ENCODE measurements at places on chromosomes 3 and 15. TPM values are rescaled to one million over a fixed set of nuclear protein-coding genes. Genes with fewer than 3 reads are reported as not detected.

Gene GOLGA6L22
- total RNA-seq = not detected

Gene BNC1
- 0.07 TPM for total RNA-seq

Gene TRMT10C
- total RNA-seq = 41.4 TPM

Gene TBC1D5
- total RNA-seq = 95.7 TPM

Gene B3GNT5
- 10.5 TPM for total RNA-seq

DNA sequence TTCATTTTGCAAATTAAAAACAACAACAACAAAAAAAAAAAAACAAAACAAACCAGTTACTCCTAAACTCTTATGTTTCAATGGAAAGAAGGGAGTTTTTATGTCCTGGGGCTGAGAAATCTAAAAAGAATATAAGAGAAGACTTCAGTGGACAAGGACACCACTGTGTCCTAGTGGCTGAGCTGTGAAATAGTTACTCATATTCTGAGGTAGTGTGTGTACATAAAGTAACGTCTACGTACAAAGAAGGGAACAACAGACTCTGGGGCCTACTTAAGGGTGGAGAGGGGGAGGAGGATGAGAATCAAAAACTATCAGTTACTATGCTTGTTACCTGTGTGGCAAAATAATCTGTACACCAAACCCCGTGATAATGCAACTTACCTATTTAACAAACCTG is 6.0 kb upstream of the TP53BP1 start:
- no peak overlapping the region for H3K4me3 ChIP-seq
- no peaks in the 10 kb centered on the region for H3K4me1 ChIP-seq
- no peaks in the 10 kb centered on the region for H3K27me3 ChIP-seq
- H3K36me3 ChIP-seq = no peaks in the 10 kb centered on the region
- H3K27ac ChIP-seq = no peak overlapping the region

- H3K27ac ChIP-seq = no peak overlapping the region
- H3K4me3 ChIP-seq = no peak overlapping the region
- H3K27me3 ChIP-seq = no peaks in the 10 kb centered on the region
- H3K4me1 ChIP-seq = peaks cover 4% of the 10 kb centered on the region
- no peaks in the 10 kb centered on the region for H3K36me3 ChIP-seq
- DNase-seq = no peak
Measured at GRCh38 chr3:149386299-149386606, 8.8 kb upstream of the TM4SF1 start.

GRCh38 chr3:125203731-125204130 is 8.8 kb downstream of the SLC12A8 start:
- no peak for DNase-seq
- no peak overlapping the region for H3K4me3 ChIP-seq
- no peaks in the 10 kb centered on the region for H3K27me3 ChIP-seq
- no peak overlapping the region for H3K27ac ChIP-seq
- H3K36me3 ChIP-seq = no peaks in the 10 kb centered on the region
- H3K4me1 ChIP-seq = no peaks in the 10 kb centered on the region

DNA sequence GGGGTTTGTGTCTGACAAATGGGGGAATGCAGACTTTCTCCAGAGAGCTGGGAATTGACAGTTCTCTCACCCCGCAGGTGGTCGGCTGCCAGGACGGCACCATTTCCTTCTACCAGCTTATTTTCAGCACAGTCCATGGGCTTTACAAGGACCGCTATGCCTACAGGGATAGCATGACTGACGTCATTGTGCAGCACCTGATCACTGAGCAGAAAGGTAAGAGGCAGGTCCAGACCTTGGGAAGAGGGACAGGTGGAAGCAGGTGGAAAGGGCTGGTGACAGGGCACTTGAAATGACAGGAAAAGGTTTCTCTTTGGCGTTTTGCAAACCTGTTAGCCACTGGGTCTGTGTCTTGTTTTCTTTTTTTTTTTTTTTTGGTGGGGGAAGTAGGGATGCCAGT is 36.6 kb downstream of the IFT122 start:
- peaks cover 31% of the 10 kb centered on the region for H3K36me3 ChIP-seq
- no peak overlapping the region for H3K27ac ChIP-seq
- no peaks in the 10 kb centered on the region for H3K27me3 ChIP-seq
- no peak overlapping the region for H3K4me3 ChIP-seq
- H3K4me1 ChIP-seq = no peaks in the 10 kb centered on the region

GRCh38 chr3:195007766-195008165 is 263.2 kb downstream of the XXYLT1 start:
- no peaks in the 10 kb centered on the region for H3K27me3 ChIP-seq
- H3K4me3 ChIP-seq = no peak overlapping the region
- H3K4me1 ChIP-seq = no peaks in the 10 kb centered on the region

- no peaks in the 10 kb centered on the region for H3K36me3 ChIP-seq
- no peaks in the 10 kb centered on the region for H3K27me3 ChIP-seq
- DNase-seq = no peak
- H3K4me3 ChIP-seq = no peak overlapping the region
- H3K27ac ChIP-seq = no peak overlapping the region
Measured at GRCh38 chr15:52994290-52994689, 204.2 kb upstream of the ONECUT1 start.

DNA sequence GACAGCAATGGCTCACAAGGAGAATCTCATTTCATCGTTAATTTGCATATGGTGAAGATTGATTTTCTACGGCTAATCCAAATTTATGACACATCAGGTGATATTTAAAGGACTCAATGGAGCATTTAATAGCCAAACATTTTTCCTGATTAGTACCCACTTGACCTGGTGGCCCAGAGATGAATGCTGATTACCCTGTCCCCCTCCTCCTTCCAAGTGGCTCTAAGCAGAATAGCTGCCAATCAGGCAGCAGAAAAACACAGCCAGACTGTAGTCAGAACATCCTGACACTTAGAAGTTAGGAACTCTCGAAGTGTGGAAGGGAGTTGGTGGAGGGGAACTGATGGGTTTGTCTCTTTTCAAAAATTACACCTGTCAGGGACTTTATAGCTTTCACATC is 302.5 kb downstream of the ZNF621 start:
- H3K4me1 ChIP-seq = peaks cover 3% of the 10 kb centered on the region
- no peak overlapping the region for H3K4me3 ChIP-seq
- no peak for DNase-seq
- no peaks in the 10 kb centered on the region for H3K36me3 ChIP-seq

DNA sequence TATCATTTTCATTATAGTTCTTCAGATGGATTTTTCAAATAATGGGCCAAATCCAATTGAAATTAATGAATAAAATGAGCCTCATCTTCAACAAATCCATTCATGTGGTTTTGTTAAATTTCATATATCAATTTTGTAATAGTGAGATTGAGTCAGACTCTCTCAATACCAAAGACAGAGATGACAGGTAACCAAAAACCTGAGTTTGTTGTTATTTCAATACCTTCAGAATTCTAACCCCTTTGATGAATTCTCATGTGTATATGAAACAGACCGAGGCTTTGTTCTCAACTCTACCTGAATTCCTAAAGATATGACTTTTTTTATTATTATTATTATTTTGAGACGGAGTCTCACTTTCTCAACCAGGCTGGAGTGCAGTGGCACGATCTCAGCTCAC is 92.8 kb downstream of the FOXP1 start:
- H3K4me3 ChIP-seq = no peak overlapping the region
- no peaks in the 10 kb centered on the region for H3K36me3 ChIP-seq
- H3K27me3 ChIP-seq = no peaks in the 10 kb centered on the region
- DNase-seq = no peak

DNA sequence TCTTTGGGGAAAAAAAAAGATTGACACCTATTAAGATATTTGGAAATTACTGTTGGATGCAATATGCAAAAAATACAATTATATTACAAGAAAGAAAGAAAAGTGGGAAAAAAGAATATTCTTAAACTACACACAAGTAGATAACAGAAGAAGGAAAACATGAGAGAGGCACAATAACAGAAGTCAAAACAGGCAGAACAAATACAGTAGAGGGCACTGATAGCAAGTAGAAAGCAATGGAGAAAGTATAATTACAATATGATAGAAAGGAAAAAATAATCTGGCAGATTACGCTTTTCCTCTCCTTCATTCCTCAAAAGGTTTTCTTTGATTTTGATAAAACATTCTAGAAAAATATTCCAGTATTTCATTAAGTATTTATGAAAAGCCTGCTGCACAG is 72.1 kb downstream of the ADAM10 start:
- no peak overlapping the region for H3K4me3 ChIP-seq
- no peaks in the 10 kb centered on the region for H3K4me1 ChIP-seq
- DNase-seq = no peak
- H3K27me3 ChIP-seq = no peaks in the 10 kb centered on the region

DNA sequence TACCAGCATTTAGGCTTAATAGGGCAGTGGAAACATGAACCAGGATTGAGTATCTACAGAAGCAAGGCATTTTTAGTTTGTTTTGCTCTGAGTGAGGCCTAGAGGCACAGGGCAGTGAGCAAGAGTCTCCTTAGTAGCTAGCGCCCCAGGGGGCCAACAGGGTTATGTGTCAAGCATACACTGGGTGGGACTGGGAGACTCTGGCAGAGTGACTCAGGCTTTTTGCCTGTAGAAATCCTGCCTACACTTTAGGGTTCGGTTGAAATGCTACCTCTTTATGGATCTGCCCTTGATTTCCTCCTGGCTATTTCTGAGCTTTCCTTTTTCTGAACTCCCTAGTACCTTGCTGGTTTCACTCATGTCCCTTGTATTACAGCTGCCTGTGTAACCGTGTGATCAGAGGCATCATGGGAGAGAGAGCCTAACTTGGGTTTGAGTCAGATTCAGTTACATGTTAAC is 72.2 kb downstream of the TOP2B start:
- H3K27me3 ChIP-seq = no peaks in the 10 kb centered on the region
- peaks cover 51% of the 10 kb centered on the region for H3K36me3 ChIP-seq
- no peak overlapping the region for H3K4me3 ChIP-seq
- H3K27ac ChIP-seq = no peak overlapping the region
- H3K4me1 ChIP-seq = peaks cover 3% of the 10 kb centered on the region

GRCh38 chr3:179149406-179149867 is 1.3 kb downstream of the PIK3CA start:
- no peaks in the 10 kb centered on the region for H3K36me3 ChIP-seq
- no peak overlapping the region for H3K27ac ChIP-seq
- H3K27me3 ChIP-seq = no peaks in the 10 kb centered on the region
- DNase-seq = no peak

DNA sequence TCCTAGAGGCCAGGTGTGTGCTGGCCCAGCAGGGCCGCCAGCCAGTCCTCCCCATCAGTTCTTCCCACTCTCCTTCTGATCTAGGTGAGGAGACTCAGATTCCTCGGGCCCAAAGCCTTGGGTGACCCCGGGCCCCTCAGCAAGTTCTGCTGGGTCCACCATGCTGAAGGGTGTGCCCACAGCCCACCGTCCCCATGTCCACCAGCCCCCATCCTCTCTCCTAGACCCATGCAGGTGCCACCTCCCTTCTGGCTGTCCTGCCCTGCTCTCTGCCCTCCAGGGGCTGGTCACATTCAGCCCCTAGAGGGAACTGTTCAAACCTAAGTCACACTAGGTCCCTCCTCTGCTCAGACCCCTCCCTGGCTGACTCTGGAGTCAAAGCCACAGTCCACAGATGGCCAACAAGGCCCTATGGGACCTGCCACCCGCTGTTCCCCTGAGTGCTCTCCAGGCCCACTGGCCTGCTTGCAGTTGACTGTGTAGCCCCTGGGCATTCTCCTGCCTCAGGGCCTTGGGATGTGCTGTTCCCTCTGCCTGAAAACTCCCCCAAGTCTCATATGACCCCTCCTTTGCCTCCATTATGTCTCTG is 878 bp upstream of the TLR9 start:
- H3K4me1 ChIP-seq = no peaks in the 10 kb centered on the region
- peaks cover 13% of the 10 kb centered on the region for H3K36me3 ChIP-seq
- H3K4me3 ChIP-seq = no peak overlapping the region
- DNase-seq = peak; percentile 44

GRCh38 chr3:193621127-193621526 is 28.1 kb downstream of the OPA1 start:
- H3K36me3 ChIP-seq = peaks cover 60% of the 10 kb centered on the region
- DNase-seq = no peak
- no peak overlapping the region for H3K27ac ChIP-seq
- H3K4me3 ChIP-seq = no peak overlapping the region
- H3K27me3 ChIP-seq = no peaks in the 10 kb centered on the region
- H3K4me1 ChIP-seq = no peaks in the 10 kb centered on the region

DNA sequence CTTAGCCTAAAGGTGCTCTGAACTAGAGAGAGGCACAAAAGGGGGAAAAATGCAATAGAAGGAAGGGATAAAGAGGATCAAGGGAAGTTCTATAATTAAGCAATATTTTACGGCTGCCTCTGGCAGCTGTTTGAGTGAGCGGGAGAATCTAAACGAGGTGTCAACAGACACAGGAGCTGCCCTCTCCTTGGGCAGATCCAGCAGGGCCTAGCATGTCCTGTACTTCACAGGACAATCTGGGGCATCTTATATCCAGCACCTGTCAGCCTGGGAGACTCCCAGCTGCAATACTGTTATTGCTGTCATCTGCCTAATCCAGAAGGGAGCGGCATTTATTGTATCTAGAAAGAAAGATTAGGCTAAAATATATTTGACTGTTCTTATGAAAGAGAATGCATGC is 68.9 kb downstream of the WWTR1 start:
- no peak overlapping the region for H3K4me3 ChIP-seq
- H3K4me1 ChIP-seq = no peaks in the 10 kb centered on the region
- H3K27me3 ChIP-seq = no peaks in the 10 kb centered on the region
- DNase-seq = no peak
- H3K27ac ChIP-seq = no peak overlapping the region

Measured in endodermal cell (in vitro differentiated cells).